ENCODE measurements at places on chromosomes 6 and 20.
A peak's percentile ranks its signal among the peaks of the same experiment; 100 is the strongest.

GRCh38 chr6:100846276-100846675 is 34.9 kb downstream of the ASCC3 start:
- no peak for DNase-seq

DNA sequence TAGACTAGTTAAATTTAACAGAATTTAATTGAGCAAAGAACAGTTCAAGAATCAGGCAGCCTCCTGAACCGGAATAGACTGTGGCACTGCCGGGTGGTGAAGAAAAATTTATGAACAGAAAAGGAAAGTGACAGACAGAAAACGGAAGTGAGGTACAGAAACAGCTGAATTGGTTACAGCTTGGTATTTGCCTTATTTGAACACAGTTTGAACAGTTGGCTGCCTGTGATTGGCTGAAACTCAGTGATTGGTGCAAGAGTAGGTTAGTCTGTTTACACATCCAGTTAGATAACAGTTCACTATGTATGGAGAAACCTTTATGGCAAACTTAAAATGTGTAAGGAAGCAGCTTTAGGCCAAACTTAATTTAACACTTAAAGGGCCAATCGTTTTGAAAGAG is 116.0 kb upstream of the CITED2 start:
- no peak for DNase-seq

GRCh38 chr6:34523441-34524206 is 32.5 kb downstream of the SPDEF start:
- DNase-seq, result peak; percentile 63

GRCh38 chr6:45844986-45845385 is 170.7 kb downstream of the CLIC5 start:
- no peak for DNase-seq

GRCh38 chr6:3227363-3228045 is at the start of gene TUBB2B:
Gene TUBB2B, minus strand, starts transcription at chr6:3227653. Its CDS starts 110 bp downstream, at chr6:3227543.
- peak; percentile 61 for DNase-seq

GRCh38 chr20:15191082-15191723 is 853.8 kb upstream of the FLRT3 start:
- no peak for DNase-seq

DNA sequence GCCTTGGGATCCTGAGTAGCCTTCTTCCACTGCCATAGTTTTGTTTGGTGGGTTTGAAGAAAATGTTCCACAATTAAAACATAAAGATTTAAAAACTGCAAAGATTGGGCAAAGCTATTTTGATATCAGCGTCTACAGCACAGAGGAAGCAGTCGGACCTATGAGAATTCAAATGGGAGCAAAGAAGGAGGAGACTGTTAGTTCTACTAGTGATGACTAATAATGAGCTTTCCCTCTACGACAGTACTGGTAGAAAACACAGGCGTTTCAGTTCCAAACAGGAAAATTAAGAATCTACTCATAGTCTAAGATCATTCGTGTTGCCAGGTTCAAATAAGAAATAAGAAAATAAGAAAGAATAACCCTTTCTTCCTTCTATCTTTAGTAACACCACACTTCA is 121.2 kb downstream of the INSM1 start:
- no peak for DNase-seq

Measured in posterior cingulate gyrus (tissue), 11 donors.